ENCODE measurements at places on chromosomes 3 and 15. TPM values are rescaled to one million over a fixed set of nuclear protein-coding genes. Genes with fewer than 3 reads are reported as not detected.

GASK1A gene
- not detected for total RNA-seq

CACNA2D2 gene
- 0.59 TPM for total RNA-seq

TRNT1 gene
- total RNA-seq, result 22.8 TPM

ARL14 gene
- 2.5 TPM for total RNA-seq

ULK3 gene
- 73.3 TPM for total RNA-seq

HHATL gene
- total RNA-seq, result not detected

ZNF592 gene
- 34.2 TPM for total RNA-seq
